ENCODE measurements at places on chromosomes 1 and 21.

DNA sequence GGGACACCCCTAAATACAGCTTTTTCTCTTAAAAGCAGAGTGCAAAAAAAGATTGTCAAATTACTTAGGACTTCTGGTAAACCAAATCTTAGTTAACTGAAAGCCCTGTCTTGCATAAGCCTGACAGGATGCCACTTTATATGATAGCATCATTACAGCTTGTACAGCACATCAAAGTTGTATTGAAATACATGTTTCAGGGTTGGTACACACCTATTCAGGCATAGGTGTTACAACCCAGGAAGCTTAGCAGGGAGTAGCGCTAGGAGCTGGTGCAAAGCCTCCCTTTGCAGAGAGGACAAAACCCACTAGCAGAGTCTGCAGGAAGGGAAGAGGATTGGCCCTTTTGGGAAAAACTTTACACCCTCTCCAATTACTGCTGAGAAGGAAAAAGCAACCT is 258.9 kb upstream of the SGIP1 start:
- no peak for DNase-seq

DNA sequence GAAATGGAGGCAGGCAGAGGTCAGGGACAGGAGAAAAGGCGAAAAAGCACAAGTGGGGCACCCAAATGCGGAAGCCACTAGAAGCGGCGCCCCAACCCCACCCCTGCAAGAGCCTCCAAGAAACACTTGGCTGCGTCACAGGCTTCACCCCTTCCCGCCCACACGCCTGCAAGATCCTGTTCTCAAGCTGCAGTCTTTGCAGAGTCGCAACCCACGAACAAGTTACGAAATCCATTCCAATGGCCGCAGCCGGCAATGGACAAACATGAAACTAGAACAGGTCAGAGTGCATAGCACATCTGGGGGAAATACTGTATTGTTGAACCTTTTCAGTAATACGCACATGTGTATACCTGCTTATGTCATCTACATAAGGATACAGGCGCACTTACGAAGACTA is 103.6 kb downstream of the PSMG1 start:
- DNase-seq: no peak

DNA sequence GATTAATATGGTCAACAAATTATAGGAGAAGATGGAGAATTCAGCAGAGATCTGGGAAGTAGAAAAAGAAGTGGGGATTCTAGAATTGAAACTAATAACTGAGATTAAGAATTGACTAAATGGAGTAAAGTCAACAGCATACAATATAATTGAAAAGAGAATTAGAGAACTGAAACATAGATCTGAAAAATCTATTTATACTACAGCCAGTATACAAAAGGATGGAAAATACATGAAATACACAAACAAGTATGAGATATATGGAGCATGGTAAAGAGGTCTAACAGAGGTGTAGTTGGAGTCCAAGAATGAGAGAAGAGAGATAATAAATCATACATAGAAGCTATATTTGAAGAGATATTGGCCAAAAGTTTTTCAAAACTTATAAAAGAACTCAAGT is 235.2 kb downstream of the FGGY start:
- no peak for DNase-seq

DNA sequence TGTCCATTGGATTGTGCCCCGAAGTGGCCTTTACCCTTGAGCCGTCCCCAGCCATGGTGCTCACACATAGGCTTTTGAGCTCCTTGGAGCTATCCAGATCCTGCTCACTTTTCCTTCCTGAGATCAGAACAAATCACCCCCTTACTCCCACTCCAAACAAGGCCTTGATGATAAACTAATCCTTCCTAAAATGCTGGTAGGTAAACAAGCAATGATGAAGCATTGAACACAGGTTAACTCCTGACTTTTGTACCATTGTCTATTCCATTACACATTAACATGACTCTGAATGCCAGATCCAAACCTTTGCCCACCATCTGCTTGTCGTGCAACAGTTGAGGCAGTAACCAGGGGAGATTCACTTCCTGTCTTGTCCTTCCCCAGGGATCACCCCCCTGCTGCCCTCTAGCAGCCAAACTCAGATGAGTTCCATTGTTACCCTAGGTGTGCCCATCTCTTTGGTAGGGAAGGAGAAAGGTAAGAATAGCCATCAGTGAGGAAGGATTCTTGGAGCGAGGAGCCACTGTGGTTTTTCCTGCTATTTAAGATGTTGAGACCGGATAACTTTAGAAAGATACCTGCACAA is 79.5 kb upstream of the DNAJC6 start:
- no peak for DNase-seq

- no peak for DNase-seq
These were observed 6.8 kb upstream of the INAVA start for GRCh38 chr1:200887772-200888348.

DNA sequence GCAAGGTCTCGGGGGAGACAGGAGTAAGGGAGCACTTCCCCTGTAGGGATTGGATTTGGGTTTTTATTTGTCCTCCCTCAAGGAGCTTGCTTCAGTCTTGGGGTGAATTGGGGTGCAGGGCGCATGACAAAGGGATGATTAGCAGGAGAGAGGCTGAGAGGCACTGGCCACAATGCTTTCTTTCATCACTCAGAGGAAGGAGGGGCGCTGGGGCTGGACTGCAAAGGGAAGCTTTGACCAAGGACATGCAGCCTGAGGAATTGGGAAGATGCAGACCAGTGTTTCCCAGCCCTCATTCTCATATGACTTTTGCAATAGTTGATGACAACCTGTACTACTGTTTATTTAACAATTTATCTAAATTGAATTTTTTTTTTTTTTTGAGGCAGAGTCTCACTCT is 34.1 kb upstream of the PDPN start:
- DNase-seq: no peak

DNA sequence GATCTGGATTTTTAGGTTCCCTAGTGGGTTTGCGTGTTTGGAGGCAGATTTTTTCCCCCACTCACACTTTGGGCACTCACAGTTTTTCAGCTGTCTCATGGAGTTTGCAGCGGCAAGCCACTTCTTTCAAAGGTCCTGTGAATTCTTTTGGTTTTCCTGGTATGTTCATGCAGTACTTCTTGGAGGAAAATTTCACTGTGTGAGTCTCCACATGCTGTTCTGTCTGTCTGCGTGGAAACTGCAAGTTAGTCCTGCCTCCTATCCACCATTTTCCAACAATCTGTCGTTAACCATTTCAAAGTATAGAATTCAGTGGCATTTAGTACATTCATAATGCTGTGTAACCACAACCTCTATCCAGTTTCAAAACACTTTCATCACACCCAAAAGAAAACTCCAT is 793 bp upstream of the FMO1 start:
- DNase-seq: no peak

GRCh38 chr1:202034683-202035462 is 24.5 kb downstream of the ELF3 start:
- DNase-seq: no peak

- no peak for DNase-seq
These were observed 217.2 kb upstream of the C1orf105 start for GRCh38 chr1:172203135-172203823.

GRCh38 chr1:203065191-203065590 is 20.6 kb downstream of the MYOG start:
- DNase-seq: no peak

DNA sequence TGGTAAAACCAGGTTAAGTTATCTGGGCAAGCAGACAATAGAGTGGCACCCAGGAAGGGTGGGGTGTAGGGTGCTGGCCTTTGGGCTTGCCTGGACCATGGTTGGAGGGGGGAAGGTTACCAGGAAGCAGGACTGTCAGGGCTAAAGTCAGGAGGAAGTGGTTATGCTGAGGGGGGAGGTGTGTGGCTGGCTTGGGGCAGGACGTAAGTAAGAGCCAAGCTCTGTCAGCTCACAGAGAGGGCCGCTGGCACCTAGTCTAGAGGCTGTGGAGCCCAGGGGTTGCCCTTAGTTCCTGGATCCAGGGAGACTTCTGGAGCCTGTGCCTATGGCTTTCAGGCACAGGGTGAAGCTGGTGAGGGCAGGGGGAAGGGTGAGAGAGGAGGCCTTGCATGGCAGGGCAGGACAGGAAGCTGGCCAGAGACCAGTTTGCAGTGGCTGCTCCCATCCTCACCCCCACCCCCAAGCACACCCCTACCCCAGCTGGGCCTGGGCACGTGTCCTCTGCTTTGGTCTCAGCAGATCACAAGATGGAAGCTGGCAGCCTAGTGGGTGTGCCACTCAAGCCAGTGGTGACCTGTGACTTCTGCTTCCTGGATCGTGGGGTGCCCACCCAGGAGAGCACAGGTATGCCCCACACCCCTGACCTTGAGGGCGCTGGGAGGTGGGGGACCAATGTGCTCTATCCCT is 20.5 kb upstream of the SMYD3 start:
- DNase-seq: no peak
